ENCODE measurements at places on chromosomes 7 and 10.

GRCh38 chr7:135454060-135454459, 55.8 kb downstream of the CNOT4 start:
- no peak for DNase-seq

DNA sequence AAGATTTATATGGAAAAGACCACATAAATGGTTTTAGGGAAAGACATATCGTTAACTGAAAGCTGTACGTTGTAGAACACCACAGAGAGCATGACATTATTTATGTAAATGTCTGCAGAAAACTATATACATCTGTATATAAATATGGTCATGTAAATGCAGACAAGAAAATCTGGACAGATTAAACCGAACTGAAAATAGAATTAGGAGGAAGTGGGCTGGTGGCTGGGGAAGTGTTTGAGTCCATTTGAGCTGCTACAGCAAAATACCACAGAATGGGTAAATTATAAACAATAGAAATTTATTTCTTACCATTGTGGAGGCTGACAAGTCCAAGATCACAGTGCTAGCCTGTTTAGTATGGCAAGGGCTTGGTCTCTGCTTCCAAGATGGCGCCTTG, 56.3 kb upstream of the USP6NL start:
- DNase-seq = no peak

DNA sequence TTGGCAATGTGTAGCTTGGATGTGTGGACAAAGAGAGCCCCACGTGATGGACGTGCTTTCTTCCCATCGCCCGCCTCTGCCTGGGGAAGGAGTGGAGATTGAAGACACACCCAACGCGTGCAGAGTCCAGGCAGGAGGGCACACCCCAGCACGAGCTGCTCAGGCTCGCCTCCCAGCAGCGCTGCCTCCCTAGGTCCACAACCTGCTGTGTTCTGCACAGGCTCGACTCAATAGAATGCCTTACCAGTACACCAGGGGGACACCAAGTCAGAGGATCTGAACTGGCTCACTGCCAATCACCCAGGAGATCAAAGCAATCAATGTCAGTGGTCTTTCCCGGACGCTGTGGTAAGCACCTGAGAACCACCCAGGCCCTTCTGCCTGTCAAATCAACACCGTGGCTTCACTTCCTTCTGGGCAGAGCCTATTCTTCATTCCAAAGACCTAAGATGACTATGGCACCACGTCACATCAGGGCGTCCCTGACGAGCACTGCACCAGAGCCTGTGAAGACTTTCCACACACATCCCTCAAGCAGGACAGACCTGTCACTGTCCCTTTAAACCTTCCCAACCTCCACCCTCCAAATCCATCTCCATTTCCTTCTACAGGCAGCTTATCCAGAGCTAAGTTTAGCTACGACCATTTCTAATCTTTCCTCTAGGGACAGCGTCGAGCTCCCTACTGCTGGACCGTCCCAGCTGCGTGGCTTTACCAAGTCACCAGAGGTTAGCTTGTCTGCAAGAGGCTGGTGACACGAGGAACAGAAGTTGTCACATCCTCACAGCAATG, 72.3 kb downstream of the AMZ1 start:
- DNase-seq = peak; percentile 82

- no peak for DNase-seq
These were observed 91.1 kb downstream of the CALN1 start for GRCh38 chr7:72321081-72321480.

DNA sequence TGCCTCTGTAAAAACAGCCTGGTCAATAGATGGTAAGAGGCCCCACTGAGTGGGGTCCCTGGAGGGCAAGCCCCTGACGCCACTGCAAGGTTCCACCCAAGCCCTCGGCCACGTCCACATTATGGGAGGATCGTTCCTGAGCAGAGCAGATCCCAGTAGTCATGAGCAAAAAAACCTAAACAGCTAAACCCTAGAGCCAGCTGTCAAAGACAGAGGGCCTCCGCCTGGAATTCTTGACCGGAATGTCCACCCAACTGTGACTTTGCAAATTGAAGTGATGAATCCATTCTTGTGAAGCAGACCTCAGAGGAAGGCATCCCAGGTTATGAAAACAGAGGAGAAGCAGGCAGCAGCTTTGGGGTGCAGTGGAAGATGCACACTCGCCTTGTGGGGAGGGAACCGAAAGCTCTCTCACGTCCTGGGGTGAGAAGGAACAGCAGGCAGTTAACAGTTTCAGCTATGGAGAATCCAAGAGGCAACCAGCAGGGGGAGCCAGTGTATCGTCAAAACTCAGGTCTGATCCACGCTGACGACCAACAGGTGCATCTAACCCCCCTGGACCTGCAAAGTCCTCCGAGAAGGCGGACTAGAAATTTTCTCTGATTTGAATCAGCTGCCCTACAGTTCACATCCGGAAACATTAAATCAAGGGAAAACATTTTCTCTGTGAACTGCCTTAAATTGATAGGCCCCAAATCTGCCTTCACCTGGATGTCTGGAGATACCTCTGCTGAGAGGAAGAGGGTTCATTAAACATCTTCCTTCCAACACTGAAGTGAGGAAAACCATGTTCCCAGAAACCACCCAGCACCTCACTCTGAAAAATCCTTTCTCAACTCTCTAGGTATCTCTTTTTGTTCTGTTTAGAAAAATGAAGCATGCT, 139.1 kb upstream of the PFKP start:
- peak; percentile 69 for DNase-seq

GRCh38 chr10:128125944-128126764, at the start of gene MKI67:
Gene MKI67, minus strand, starts transcription at chr10:128126423. Its CDS starts 756 bp downstream, at chr10:128125667.
- DNase-seq = peak; percentile 94

GRCh38 chr7:124276005-124276622, 243.2 kb upstream of the TMEM229A start:
- no peak for DNase-seq

GRCh38 chr10:131978851-131979250, 2.9 kb downstream of the BNIP3 start:
- no peak for DNase-seq

DNA sequence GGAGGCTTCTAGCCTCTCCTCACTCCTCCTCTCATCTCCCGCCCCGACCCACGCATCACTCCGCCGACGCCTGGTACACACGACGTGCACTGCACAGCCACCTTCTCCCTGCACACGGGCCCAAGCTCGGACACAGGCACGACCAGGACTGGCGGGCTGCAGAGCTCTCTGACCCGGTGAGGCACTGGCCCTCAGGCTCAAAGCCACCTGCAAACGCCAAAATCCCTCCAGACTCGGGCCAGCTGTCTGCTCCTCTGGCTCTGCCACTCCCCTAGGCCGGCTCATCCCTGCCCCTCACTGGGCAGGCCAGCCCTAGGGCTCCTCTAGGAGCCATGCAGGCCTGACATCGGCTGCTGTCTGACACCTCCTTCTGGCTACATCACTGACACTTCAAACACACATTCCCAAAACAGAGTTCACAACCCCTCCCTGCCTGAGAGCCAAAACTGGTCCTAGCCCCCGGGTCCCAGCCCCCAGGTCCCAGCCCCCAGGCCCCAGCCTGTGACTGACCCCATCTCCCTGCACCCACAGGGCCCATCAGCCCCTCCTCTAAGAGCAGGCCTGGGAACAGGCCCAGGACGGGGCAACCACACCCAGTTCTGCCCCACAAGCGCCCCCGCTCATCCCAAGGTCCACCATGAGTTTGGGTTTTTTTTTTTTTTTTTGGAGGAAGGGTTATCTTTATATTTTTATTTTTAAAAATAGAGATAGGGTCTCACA, 35.1 kb downstream of the MAD1L1 start:
- DNase-seq = no peak

DNA sequence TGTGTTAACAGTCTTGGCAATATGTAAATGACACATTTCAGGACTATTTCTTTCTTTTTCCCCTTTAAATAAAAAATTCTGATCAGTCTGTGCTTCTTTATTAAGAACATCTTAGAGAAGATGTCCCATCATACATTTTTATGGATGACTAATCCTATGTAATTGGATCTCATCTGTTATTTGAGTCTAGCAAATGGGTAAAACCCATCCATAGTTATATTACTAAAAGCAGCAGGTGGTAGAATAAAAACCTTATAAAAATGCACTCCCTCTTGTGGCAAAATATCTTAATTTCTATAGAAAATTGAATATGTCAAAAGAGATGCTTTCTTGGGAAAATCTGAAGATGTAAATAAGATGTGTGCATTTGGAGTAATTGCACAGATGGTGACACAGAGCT, 35.3 kb downstream of the TRRAP start:
- no peak for DNase-seq

DNA sequence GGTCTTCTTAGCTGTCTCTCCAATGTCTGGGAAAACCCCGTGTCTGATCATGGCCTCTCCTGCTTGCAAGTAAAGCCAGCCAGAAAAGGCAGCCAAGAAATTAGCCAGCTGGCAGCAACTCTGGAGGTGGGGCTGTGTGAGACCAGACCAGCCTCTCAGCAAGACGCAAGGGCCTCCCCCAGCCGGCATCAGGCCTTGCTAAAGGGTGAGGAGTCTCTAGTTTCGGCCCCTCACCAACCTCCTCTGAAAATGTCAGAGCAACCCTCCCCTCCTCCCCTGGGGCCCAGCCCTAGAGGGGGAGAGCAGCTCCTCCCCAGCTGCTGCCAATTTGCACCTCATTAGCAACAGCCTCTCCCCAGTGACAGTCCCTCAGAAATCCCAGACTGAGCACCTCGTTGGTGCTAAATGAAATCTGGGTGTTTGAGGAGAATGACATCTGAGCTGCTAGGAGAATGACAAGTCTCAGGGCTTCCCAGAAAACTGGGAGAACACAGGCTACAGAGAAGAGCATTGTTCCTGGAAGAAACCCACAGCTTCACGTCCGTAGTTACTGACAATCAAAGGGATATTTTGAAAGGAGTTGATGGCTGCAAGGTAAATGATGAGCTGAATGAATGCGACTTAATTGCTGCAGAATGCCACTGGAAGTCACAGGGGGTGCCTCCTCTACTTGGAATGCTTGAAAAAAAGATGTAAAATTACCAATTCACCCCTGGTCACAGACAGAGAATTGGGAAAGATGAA, 25.9 kb downstream of the DGKI start:
- peak; percentile 86 for DNase-seq

GRCh38 chr7:2440608-2441245, 35.5 kb downstream of the GRIFIN start:
- DNase-seq = no peak

- no peak for DNase-seq
These were observed 126.5 kb downstream of the CUBN start for GRCh38 chr10:17003151-17003550.

DNA sequence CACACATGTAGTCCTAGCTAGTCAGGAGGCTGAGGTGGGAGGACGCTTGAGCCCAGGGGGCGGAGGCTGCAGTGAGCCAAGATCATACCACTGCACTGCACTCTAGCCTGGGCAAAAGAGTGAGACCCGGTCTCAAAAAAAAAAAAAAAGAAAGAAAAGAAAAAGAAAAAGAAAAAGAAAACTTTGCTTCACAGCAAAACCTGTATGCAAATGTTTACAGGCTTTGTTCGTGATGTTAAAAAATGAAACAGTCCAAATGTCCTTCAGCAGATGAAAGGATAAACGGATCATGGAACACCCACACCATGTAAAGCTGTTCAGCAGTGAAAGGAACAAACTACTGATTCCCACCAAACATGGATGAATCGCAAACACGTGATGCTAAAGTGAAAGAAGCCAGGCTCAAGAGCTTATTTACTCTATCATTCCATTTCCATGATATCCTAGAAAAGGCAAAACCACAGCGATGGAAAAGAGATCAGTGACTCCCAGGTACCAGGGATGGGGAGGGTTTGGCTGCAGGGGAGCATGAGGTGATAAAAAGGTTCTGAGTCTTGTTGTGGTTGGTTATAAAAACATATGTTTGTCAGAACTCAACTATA, 15.1 kb downstream of the LRRC20 start:
- no peak for DNase-seq

- DNase-seq = no peak
These were observed 367.6 kb downstream of the NXPH1 start for GRCh38 chr7:8800986-8801385.

DNA sequence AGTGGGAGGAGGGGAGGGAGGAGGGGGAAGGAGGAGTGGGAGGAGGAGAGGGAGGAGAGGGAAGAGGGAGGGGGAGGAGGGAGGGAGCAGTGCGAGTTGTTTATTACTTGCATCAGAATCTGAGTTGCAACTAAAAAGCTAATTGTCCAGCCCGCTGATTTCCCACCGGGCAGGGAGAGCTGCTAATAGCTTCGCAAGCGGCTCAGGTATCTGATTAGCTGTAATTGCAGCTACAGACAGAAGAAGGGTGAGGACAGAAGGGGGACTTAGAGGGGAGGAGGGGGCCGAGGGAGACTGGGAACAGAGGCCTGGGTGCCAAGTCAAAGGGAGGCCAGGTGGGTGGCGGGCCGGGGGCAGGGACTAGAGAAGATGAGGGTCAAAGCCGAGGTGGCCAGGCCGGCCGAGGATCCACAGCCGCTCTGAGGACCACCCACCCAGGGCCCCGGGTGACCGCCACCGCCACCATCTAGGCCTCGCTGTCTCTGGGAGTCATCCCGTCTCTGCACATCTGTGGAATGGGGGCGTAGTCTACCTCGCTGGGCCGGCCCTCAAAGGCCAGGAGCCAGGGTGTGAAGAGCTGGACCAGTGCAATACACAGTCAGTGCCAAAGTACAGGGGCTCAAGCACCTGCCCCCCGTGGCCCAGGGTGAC, 54.2 kb downstream of the MICALL2 start:
- peak; percentile 56 for DNase-seq

- no peak for DNase-seq
These were observed 86.6 kb downstream of the ODAD2 start for GRCh38 chr10:27912231-27912630.

DNA sequence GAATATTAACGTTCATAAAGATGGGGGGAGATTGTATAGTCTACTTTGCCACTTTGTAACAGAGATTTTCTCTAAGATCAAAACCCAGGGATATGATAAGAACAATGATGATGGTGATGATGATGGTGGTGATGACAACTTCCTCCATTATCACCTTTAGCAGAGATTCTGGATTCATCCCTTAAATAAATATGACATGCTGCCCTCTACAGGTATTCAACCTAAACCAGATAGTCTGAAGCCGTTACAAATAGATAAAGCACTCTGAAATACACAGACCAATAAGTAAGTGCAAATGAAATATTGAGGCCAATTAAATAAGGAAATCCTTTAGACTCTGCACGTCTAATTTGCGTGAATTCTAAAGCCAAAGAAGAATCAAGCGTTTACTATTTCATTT, 211.5 kb downstream of the CREB5 start:
- peak; percentile 30 for DNase-seq

GRCh38 chr7:18590744-18591340, 95.3 kb downstream of the HDAC9 start:
- no peak for DNase-seq

DNA sequence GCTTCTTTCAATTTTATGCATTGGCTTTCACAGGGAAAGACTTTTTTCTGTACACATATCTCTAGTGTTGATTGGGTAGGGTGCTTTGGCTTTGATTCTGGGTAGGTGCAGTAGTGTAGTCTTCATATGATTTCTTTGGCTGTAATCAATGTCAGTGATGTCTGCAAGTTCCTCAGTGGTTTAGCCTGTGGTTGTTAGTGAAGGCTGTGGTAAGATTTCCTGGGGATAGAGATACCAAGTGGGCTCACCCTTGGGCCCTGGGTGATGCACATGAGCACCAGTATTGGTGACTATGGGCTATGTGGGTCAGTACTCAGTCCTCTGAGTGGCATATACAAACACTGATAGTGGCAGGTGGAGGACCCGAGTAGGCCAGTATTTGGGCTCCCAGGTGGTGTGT, 13.0 kb downstream of the GIMAP8 start:
- no peak for DNase-seq
